ENCODE measurements at places on chromosomes 2 and 18.

- no peak for DNase-seq
Measured at GRCh38 chr2:9532421-9532820, 23.2 kb downstream of the ADAM17 start.

DNA sequence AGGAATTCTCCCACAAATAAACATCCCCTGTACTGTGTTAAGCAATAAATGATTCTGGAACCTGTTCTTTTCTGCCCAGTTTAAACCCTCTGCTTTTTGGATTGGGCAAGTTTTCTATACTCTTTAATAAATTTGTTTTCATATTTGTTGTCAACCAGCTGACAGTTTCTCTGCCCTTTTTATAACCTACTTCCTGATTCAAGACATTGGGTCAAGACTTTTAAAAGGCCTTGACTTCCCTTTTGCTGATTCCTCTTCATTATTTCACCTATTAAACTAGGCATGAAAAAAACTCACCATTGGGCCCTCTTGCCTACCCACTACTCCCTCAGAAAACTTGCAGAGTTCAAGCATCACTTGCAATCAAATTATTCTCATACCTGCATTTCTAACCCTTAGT is 459.5 kb downstream of the ARHGAP15 start:
- no peak for DNase-seq

DNA sequence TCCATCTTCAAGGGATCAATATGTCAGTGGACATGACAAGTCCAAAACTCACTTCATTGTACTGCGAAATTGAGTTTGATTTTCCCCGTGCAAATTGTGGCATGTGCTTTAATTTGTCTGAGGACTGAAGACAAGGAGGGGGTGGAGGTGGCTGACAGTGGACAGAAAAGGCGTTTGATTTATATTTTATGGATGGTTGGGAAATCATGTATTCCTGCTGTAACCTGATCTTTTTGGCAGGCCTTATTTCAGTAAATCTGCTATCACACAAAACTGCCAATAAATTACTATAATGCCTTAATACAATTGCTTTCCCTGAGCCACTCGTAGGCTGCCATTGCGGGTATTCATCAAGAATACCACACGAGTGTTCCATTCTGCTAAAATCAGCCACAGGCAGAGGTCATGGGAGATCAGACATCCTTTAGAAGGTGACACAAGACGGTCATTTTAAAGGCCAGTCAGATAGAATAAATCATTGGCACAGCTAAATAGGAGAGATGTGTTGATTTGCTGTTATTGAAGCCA is 720.5 kb downstream of the MBD2 start:
- no peak for DNase-seq

- DNase-seq: no peak
Measured at GRCh38 chr2:164843346-164843911, 1.8 kb upstream of the COBLL1 start.

- DNase-seq: no peak
Measured at GRCh38 chr2:164816046-164816445, 25.6 kb downstream of the COBLL1 start.

DNA sequence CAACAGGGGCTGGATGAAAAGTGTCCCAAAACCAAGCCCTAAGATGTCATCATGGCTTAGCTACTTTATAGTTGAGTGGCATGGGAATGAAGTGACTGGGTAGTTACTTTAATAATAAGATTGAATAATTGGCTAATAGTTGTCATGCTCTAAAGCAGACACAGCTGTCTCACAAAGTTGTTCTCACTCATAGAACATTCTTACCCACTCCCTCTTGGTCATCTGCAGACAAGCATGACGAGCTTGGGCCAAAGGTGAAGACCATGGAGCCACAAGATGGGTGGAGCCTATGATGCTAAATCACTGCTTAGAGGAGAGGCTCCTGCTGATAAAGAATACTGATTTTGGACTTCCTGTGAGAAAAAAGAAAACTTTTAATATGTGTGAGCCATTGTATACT is 62.4 kb upstream of the MMADHC start:
- DNase-seq: no peak

- no peak for DNase-seq
Measured at GRCh38 chr18:13184396-13184795, 34.2 kb upstream of the LDLRAD4 start.

DNA sequence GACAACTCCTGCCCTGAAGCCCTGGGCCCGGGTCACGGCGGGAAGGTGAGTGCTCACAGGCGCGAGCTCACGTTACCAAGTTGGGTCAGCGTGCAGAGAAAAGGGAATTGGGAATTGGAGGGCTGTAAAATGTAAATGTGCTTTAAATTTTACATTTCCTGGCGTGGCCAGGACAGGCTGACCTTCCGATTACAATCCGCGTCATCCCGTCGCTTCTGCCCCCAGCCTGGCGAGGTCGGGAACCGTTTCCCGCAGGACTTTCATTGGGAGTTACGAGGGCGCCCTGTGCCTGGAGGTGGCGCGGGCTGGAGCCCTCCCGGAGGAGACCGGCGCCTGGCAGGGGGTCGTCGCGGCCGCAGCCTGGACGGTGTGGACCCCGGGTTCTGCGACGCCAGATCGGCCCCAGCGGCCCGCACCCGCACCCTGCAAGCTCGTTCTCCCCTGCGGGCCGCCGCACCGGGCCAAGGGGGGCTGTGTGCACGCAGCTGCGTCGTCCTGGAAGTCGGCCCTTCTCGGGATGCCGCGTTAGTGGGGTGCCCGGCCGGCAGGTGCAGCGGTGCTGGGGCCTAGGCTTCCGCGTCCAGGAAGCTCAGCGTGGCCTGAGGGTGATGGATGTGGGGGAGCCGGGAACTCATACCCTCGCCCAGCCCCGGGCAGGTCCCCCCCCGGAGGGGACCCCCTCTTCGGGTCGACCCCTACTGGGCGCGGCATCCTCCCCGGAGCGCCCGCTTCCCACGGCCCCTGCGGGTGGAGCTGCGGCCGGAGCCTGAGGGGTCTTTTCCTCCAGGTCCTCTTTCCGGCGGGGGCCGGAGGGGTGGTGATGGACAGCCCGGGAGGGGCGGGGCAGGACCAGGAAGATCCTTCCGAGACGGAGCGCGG is 63.9 kb downstream of the LRRFIP1 start:
- DNase-seq: no peak

DNA sequence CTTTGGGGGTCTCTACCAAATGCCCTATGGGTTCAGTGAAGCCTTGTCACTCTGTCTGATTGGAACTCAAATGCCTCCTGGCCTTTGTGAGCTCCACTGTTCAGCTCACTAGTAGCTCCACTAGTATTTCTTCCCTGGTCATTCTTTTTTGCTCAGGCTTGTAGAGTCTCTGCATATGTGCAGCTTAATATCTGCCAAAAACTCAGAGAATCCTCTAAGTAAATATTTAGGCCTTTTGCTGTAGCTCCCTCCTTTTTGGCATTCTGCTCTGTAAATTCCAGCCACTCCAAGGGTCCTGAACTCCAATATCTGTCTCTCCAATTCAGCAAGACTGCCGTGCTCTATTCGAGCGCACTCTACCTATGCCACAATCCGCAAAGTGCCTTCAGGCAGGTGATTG is 146.5 kb downstream of the MAIP1 start:
- no peak for DNase-seq

GRCh38 chr2:73107211-73107926 is 5.4 kb downstream of the RAB11FIP5 start:
- DNase-seq: no peak

DNA sequence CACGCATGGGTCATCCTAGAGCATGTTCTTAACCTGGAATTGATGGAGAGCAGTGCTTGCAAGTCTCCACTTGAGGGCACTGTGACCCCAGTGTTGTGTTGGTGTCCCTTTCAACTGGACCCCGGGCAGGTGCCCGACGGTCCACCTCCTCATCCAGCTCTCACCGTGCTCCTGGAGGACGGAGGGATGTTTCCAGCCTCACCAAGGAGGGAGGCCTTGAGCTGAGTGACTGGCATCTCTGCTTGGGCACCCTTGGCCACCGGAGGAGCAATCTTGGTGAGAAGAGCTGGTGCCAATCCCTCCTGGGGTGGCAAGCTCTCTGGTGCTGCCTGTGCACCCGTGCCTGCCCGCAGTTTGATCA is 45.4 kb upstream of the ASB18 start:
- DNase-seq: no peak

- DNase-seq: no peak
Measured at GRCh38 chr2:176781570-176782217, 430.9 kb upstream of the HNRNPA3 start.

- no peak for DNase-seq
Measured at GRCh38 chr2:194004590-194005206, 1652.3 kb upstream of the SLC39A10 start.

- DNase-seq: no peak
Measured at GRCh38 chr2:165645930-165646831, 147.9 kb downstream of the GALNT3 start.

GRCh38 chr18:79260510-79260909 is 135.2 kb upstream of the NFATC1 start:
- DNase-seq: no peak

DNA sequence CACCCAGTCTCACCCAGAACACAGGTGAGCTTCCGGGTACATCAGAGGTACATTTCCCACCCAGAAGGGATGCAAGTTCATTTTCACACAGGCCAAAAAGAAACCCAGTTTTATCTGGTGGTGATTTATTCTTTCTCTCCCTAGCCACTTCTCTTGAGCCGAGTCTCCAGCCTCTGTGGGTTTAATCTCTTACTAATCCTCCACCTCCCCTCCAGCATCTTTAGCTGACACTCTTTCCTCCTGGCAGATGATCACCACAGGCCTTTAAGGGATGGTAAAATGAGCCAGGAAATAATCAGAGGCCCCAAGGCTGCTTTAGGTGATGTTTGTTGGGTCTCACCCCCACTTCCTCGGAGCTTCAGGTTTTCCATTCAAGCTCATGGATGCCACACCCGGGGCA is 145.7 kb upstream of the DLX2 start:
- no peak for DNase-seq
